ENCODE measurements at places on chromosomes 13 and 19.

DNA sequence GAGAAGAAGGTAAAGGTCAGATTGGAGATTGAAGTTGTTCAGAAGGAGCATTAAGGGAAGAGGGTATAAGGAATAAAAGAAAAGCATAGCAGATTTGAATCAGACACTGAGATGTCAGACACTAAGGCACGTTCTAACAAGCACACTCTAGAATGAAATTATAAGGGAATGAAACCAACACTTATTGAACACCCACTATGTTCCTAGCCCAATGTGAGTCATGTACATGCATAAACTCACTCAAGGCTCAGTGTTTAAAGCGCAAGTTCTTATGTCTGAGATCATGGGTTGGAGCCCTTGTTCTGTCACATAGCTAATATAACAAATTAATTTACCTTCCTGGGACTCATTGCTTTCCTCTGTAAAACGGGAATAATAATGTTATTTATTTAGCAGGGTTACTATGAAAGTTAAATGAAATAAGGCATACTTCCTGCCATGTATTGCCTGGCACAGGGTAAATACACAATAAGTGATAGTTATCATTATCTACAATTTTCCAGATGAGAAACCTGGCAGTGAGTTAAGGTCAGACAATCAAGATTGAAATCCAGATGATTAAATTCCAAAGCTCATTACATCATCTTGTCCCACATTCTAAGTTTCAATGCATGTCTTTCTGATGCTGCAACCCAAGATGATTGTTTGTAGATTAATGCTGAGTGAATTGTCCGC, 68.3 kb upstream of the DACH1 start:
- DNase-seq = no peak

- no peak for DNase-seq
These were observed 97.3 kb downstream of the STARD13 start for GRCh38 chr13:33188093-33188882.

DNA sequence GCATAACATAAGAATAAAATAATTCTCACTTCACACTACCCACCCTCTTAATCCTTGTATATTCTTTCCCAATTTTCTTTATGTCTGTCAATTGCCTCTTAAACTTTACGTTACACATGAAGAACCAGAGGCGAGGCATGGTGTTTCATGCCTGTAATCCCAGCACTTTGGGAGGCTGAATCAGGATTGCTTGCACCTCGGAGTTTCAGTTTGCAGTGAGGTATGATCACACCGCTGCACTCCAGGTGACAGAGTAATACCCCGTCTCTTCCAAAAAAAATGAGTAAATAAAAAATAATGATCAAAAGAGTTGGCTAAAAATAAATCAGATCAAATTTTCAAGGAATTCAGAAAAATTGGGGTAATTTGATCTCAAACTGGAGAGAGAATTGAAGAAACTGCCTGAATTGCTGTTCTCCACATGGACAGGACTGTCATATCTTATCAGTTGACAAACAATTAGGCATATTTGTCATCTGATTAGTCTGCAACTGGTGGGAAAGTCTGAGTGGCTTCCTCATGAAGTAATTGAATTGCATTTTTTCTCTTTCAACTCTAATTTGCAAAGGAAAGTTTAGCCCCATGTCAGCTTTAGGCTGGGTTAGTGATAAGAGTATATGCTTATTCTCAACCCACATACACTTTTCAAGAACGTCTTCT, 302.9 kb downstream of the ITGBL1 start:
- DNase-seq = no peak

DNA sequence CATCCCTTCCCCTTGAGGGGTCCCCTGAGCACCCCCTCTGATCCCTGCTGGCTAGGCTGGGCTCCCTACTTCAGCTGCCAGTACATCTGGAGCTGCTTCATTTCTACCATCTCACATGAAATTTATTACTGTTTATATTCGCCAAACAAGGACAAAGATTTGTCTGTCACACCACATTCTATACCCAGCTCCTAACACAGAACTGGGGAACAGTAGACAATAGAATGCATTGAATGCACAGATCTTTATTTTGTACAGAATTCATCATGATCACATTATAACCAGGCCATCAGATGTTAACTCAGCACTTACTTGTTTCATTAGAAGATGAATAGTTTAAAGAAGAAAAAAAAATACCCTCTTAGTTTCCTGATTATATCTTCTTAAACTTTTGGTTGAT, 159.4 kb downstream of the KLF5 start:
- DNase-seq = no peak

GRCh38 chr19:49153167-49153809, 1.9 kb downstream of the HRC start:
- no peak for DNase-seq

Measured in activated naive CD4-positive, alpha-beta T cell treated with anti-CD3 and anti-CD28 coated beads, Interleukin-2, amount 50 U/mL, for 16 hours (primary cell).